ENCODE measurements at places on chromosomes 3 and 15.

GRCh38 chr3:72999951-73000350 lies 3.3 kb downstream of the PPP4R2 start:
- no peak for DNase-seq

GRCh38 chr3:154081305-154081704 lies 39.9 kb upstream of the ARHGEF26 start:
- DNase-seq: no peak

GRCh38 chr3:65712140-65712539 lies 326.6 kb downstream of the MAGI1 start:
- peak; percentile 87 for DNase-seq

GRCh38 chr3:28917895-28918475 lies 362.9 kb upstream of the RBMS3 start:
- no peak for DNase-seq

DNA sequence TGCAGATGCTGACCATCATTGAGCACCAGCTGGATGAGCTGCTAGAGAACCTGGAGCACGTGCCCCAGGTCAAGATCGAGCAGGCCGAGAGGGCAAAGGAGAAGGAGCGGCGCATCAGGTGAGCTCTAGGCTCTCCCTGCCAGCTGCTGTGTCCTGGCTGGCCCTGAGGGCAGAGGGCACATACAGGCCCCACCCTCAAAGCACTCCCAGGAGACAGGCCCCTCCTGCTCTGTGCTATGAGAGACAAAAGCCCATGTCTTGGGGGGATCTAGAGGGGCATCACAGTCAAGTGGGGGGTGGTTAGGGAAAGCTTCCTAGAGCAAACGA lies 39.5 kb downstream of the CFAP100 start:
- DNase-seq: no peak

DNA sequence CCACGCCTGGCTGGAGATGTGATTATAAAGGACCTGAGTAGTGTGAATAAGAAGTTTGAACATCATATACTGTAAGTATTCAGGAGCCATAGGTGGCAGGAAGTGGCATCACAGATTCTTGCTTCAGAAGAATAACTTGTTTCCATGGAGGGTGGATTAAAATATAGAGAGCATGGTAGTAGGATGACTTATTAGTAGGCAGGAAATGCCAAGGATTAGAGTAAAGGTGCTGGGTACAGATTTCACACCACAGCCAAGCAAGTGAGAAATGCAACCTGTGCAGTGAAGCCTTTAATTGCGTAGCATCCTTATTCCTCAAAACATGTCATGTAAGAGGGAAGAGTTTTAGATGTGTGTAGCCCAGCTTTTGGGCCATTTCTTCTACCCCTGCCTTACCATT lies 30.8 kb downstream of the IFT122 start:
- DNase-seq: no peak

GRCh38 chr15:70411143-70411863 lies 313.6 kb upstream of the TLE3 start:
- no peak for DNase-seq

GRCh38 chr3:152445212-152445611 lies 176.5 kb downstream of the MBNL1 start:
- no peak for DNase-seq

DNA sequence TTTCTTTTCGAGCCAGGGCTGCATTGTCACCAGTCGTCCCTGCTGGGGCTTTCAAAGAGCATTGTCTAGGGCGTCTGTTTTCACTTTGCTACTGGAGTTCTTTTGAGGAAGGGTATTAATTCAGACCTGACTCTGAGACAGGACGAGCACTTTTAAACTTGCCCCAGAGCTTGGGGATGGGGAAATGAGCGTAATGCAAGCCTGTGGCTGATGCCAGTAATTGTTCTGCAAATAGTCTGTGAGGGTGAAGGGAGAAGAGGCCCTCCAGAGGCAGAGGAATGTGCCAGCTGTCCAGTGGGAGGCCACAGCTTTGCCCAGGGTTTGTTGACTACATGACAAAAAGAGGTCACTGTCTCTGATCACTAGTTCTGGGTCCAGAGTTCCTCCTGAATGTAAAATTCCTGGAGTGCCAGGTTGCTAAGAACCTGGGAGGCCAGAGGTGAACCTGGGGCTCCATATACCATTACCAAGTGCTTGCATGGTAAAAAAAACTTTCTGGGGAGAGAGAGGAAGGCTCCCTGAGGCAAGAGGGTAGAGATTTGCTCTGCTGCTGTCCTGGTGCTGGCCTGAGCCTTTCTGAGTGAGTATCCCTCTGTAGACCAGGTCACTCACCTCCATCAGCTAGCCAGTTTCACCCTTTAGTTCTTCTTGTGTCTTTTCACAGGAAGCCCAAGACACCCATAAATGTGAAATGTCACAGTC lies 14.8 kb downstream of the EEFSEC start:
- peak; percentile 64 for DNase-seq

DNA sequence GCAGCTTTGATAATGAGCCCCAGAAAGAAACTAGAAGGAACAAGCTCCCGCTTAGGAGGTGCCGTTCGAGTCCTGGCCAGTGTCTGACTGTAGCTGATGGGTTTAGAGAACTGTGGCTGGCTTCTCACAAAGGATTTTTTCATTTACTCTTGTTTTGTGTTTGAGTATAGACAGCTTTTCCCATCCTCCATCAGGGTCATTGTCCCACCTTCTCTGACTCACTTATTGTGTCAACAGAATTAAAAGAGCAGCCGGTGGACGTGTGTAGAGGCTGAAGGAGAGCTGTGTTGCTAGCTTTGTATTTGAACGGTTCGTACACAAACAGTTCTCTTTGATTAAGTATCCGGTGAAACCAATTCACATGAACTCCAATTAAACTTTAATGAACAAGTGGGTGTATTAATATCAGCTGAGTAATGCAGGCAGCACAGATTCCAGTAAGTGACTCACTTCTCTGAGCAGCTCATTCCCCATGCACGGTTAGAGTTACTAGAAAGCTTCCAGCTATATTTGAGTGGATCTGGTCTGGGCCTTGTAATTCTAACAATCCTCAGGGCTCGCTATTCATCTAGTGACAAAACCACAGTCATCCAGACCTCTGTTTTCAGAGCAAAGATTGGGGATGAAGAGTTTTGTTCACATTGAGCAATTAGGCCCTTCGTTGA lies 141.0 kb downstream of the LPP start:
- DNase-seq: peak; percentile 81

- no peak for DNase-seq
Observed at GRCh38 chr15:66126456-66126855, 127.1 kb downstream of the MEGF11 start.

GRCh38 chr3:41405466-41405865 lies 206.2 kb downstream of the CTNNB1 start:
- no peak for DNase-seq

DNA sequence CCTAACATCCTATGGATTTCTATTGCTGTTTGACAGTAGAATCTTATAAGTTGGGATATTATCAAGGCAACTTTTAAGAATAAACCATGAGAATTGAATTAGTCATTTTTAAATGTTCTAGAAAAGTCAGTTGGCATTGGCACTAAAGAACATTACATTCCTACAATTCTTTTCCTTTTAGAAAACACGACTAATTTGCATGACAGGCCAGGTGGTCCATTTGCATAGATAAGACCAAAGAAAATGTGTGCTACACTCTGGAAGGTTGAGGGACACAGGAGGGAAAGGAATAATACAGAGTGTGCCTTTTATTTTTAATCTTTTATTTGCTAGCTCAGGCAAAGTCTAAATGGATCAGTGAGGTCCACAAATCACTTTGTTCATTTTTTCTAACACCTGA lies 962.3 kb downstream of the EPHA3 start:
- no peak for DNase-seq

Measured in muscle of leg (tissue), 16 donors.